ENCODE measurements at places on chromosomes 5 and 9.
A peak's percentile ranks its signal among the peaks of the same experiment; 100 is the strongest.

DNA sequence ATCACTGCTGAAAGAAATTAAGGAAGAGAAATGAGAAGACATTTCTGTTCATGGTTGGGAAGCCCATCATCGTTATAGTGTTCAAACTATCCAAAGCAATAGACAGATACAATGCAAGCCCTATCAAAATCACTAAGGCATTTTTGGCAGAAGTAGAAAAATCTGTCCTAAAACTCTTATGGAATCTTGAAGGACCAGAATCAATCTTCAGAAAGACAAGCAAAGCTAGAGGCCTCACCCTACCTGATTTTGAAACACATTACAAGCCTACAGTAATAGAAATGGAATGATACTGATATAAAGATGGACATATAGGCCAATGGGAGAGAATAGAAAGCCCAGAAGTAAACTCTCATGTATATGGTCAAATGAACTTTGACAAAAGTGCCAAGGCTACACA is 4.9 kb upstream of the IFNA21 start:
- no peak for DNase-seq

GRCh38 chr9:83800236-83801033 is 17.1 kb downstream of the GKAP1 start:
- DNase-seq = no peak

DNA sequence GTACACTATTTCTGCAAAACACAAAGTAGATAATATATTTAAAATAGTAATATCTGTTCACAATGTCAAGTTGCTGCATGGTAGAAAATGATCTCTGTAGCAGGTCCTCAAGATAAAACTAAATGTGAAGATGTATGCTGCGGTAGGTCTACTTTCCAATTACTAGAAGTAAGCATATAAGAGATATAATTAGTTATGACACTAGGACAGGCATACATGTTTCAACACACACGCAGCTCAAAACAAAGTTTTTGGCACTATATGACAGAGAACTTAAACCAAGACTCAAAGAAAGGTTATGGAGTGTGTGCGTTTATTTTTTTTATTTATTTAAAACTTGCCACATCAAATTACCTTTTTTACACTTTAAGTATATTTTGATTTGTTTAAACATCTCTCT is 23.5 kb downstream of the BNC2 start:
- no peak for DNase-seq

GRCh38 chr5:116135344-116135743 is 50.5 kb downstream of the COMMD10 start:
- DNase-seq = no peak

GRCh38 chr5:141814064-141814964 is 63.9 kb downstream of the PCDH1 start:
- DNase-seq = peak; percentile 47

- DNase-seq = no peak
These were observed 39.2 kb downstream of the WDR36 start for GRCh38 chr5:111131356-111131755.
